CD4-positive, alpha-beta T cell (primary cell): ENCODE measurements at places on chromosomes 7 and 10.

DNA sequence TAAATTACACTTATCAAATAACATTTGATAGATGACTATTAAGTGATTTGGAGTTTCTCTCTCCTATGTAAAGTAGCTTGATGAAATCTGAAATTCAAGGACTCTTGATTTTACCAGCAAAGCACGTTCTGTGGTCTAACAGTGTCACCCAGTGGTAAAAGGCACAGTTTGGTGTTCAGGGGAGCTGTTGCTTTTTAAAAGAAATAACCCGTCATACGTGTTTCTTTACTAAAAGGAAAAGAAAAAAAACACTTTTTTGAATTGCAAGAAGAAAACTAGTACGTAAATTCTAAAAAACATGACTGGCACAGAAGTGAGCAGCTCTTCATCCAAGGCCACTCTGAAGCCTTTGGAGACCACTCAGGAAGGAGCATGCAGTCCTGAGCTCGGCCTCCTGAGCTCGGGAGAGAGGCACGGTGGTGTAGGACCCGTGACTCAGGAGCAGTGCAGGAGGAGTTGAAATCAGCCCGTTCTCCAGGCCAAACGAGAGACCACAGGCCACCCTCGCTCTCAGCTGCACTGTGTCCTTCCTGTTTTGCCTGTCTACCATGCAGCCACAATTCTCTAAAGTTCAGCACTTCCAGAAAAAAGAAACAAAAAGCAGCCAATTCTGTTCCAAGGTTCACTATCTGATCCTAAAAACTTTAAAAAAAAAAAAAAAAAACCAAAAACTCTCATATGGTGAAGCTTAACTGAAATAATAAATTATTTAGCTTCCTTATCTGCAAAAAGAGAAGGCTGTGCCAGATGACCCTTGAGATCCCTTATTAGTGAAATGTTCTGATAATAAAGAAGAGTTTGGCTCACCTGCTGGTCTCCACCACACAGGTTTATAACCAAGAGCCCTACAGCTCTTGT, 212.6 kb upstream of the FRMD4A start:
- peak overlapping the region; percentile 17 for H3K4me3 ChIP-seq
- H3K4me1 ChIP-seq, result peaks cover 64% of the 10 kb centered on the region
- DNase-seq, result peak; percentile 65
- H3K27ac ChIP-seq, result peak overlapping the region; percentile 57
- no peaks in the 10 kb centered on the region for H3K27me3 ChIP-seq
- peaks cover 58% of the 10 kb centered on the region for H3K36me3 ChIP-seq

DNA sequence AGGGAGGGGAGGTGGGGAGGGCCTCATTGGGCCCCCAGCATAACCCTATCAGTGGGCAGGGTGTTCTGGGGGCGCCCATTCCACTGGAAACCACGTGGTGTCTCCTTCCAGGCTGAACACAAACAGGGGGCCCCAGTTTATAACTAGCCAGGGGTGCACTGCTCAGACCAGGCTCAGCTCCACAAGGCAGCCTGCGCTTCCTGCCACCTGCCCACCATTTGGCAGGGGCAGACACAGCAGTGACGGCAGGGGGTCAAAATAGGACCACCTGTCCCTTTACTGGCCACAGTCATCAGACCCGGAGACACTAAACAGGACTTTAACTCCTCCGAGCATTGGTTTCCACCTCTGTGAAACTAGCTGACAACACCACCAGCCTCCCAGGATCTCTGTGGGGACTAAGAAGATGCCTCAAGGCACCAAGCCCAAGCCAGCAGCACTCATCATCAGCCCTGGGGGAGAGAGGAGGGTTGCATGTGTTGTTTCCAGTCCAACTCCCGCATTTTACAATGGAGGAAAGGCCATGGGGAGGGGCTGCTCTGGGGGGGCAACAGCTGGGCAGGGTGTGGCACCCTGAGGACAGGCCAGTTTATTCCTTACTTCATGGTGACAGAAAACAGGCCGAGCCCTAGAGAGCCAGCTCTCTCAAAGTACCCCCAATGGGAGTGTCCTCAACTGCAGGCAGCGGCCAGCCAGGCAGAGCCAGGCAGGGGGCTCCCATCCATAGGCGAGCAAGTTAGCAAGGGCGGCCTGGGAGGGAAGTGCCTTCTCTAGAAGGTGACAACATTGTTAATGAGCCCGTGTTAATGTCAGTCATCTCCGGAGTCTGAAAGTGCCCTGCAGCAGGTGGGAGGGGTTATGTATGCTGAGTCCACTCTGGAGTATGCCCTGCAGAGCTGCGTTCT, 127.6 kb downstream of the TNS3 start:
- H3K27ac ChIP-seq, result no peak overlapping the region
- DNase-seq, result no peak
- no peaks in the 10 kb centered on the region for H3K4me1 ChIP-seq
- H3K4me3 ChIP-seq, result no peak overlapping the region
- H3K27me3 ChIP-seq, result no peaks in the 10 kb centered on the region
- no peaks in the 10 kb centered on the region for H3K36me3 ChIP-seq

GRCh38 chr7:13188922-13189321, 501.5 kb downstream of the ARL4A start:
- H3K4me3 ChIP-seq, result no peak overlapping the region
- no peaks in the 10 kb centered on the region for H3K27me3 ChIP-seq
- no peaks in the 10 kb centered on the region for H3K4me1 ChIP-seq
- H3K27ac ChIP-seq, result no peak overlapping the region
- DNase-seq, result no peak

GRCh38 chr7:148242294-148242821, 348.2 kb upstream of the C7orf33 start:
- DNase-seq, result no peak
- no peak overlapping the region for H3K4me3 ChIP-seq
- no peak overlapping the region for H3K27ac ChIP-seq
- H3K4me1 ChIP-seq, result peaks cover 3% of the 10 kb centered on the region
- peaks cover 9% of the 10 kb centered on the region for H3K27me3 ChIP-seq
- H3K36me3 ChIP-seq, result no peaks in the 10 kb centered on the region

GRCh38 chr7:73978661-73979563, 49.1 kb upstream of the ELN start:
- H3K4me1 ChIP-seq, result no peaks in the 10 kb centered on the region
- no peaks in the 10 kb centered on the region for H3K27me3 ChIP-seq
- no peak overlapping the region for H3K4me3 ChIP-seq
- DNase-seq, result no peak
- H3K27ac ChIP-seq, result no peak overlapping the region

DNA sequence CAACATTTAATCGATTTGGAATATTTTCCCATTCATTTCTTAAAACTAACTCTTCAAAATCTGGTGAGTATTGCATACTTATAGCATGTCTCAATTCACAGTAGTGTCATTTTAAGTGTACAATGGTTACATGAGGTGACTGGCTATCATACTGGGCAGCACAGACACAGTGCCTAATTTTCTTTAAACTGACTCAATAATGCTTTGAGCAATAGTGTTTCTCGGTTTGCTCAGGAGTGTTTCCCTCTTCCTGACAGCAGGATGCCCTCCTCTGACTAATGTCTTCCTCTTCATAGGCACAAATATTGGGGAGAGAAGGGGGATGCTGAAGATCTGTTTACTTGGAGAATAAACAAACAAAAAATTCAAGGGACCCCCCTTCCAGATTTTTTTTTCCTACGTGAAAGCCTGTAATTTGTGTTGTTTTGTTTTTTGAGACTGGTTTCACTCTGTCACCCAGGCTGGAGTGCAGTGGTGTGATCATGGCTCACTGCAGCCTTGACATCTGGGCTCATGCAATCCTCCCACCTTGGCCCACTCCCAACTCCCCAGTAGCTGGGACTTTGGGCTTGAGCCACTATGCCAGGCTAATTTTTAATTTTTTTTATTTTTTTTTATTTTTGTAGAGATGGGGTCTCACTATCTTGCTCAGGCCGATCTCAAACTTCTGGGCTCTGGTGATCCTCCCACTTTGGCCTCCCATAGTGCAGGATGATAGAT, 2.2 kb downstream of the MRC1 start:
- no peak for DNase-seq
- no peak overlapping the region for H3K27ac ChIP-seq
- H3K36me3 ChIP-seq, result no peaks in the 10 kb centered on the region
- no peak overlapping the region for H3K4me3 ChIP-seq
- H3K4me1 ChIP-seq, result no peaks in the 10 kb centered on the region

DNA sequence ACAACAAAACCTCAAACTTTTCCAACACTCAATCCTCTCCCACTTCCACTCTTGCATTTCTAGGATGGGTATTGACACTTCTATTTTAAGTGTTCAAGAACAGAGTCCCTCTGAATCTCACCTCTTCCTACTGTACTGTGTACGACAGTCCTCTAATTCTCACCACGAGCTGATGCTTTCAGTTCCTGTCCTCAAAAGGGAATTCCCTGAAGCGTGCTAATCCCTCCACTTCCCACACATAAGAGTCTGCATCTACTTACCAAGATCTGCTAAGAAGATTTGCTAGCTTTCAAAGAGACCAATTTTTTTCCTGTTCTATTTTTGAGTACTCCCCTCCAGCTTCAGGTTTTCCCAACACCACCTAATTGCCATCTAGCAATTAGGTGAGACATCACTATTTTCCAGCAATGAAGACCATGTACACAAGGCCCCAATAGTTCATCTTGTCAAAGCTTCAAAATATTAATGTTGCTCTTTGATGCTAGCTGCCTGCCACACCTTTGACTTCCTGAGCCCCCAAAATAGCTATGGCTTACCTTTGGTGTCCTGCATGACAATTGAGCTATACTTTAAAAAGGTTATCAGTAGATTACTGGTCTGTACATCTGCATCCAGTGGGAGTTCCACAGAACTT, 54.4 kb downstream of the ARMH3 start:
- H3K4me3 ChIP-seq, result no peak overlapping the region
- H3K27ac ChIP-seq, result no peak overlapping the region
- H3K36me3 ChIP-seq, result peaks cover 50% of the 10 kb centered on the region
- DNase-seq, result no peak
- H3K4me1 ChIP-seq, result no peaks in the 10 kb centered on the region
- H3K27me3 ChIP-seq, result no peaks in the 10 kb centered on the region

DNA sequence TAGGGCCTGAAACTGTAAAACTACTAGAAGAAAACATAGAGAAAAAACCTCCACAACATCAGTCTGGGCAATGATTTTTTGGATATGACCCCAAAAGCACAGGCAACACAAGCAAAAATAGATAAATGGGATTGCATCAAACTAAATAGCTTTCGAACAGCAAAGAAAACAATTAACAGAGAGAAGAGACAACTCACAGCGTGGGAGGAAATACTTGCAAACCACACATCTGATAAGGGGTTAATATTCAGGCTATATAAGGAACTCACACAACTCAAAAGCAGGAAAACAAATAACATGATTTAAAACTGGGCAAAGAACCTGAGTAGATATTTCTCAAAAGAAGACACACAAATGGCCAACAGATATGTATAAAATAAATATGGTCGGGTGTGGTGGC, 7.7 kb upstream of the GSTK1 start:
- no peak for DNase-seq
- H3K4me1 ChIP-seq, result peaks cover 47% of the 10 kb centered on the region
- no peaks in the 10 kb centered on the region for H3K36me3 ChIP-seq
- no peak overlapping the region for H3K4me3 ChIP-seq

DNA sequence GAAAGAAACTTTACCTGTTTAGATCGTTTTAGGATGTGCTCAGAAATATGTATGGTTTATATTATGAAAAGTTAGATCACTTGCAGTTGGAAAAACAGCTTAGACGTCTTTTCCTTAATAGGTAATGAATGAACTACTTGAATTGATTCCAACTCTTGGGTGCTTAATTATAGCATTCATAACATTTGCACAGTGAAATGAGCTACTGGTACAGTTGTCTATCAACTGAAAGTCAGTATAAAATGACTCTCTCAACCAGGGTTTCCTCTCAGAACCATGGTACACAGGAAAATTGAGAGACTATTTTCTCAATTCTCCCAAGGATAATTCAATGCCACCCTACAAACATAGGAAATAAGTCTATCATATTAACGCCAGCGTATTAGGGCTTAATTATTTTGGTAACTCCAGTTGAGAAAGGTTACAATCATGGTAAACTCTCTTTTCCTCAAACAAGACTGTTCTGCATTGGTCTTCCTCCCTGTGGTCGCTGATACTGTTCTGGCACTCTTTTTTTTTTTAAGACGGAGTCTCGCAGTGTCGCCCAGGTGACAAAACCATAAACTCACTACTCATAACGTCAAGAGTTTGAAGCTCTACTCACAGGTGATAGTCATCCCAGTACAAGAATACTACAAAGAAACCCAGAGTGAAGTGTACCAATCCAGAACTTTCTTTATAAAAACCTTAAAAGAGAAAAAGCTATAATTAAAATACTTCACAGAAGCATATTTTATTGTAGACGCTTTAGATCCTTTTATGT, 2.0 kb downstream of the ANLN start:
- peaks cover 11% of the 10 kb centered on the region for H3K4me1 ChIP-seq
- H3K27ac ChIP-seq, result no peak overlapping the region
- H3K4me3 ChIP-seq, result no peak overlapping the region
- no peak for DNase-seq

DNA sequence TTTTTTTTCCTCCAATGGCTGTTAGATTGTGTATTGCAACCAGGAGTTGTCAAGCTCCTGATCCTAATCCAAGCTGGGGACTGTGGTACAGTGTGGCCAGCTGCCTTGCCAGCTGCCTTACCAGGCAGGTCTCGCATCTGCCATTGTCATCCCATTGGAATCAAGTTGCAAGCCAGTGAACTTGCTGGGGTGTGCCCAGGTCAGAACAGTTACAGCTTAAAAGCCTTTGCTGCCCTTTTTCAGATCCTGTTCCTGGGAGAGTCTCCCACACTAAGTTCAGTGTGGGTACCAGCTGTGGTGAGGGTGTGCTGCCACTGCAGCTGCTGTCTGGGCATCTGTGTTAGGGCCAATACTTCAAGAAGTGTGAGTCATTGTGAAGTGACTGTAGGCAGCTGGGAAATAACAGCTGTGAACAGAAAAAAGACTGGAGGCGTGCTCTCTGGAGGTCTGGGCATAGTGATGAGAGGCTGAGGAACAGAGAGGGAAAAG, 72.8 kb downstream of the CCNY start:
- peaks cover 25% of the 10 kb centered on the region for H3K4me1 ChIP-seq
- H3K4me3 ChIP-seq, result no peak overlapping the region
- H3K27ac ChIP-seq, result no peak overlapping the region
- H3K36me3 ChIP-seq, result no peaks in the 10 kb centered on the region
- no peaks in the 10 kb centered on the region for H3K27me3 ChIP-seq

GRCh38 chr7:54705436-54705835, 53.6 kb downstream of the SEC61G start:
- H3K4me1 ChIP-seq, result no peaks in the 10 kb centered on the region
- H3K36me3 ChIP-seq, result no peaks in the 10 kb centered on the region

- no peak for DNase-seq
- H3K27me3 ChIP-seq, result peaks cover 4% of the 10 kb centered on the region
- H3K36me3 ChIP-seq, result no peaks in the 10 kb centered on the region
- H3K4me3 ChIP-seq, result no peak overlapping the region
- H3K27ac ChIP-seq, result no peak overlapping the region
Observed at GRCh38 chr10:126013489-126014281, 117.3 kb downstream of the FANK1 start.
